ENCODE measurements at places on chromosomes 11 and 22.

GRCh38 chr11:117826832-117827231, 2.3 kb upstream of the FXYD2 start:
- no peaks in the 10 kb centered on the region for H3K27me3 ChIP-seq
- H3K36me3 ChIP-seq, result no peaks in the 10 kb centered on the region
- no peak for DNase-seq
- H3K27ac ChIP-seq, result no peak overlapping the region

DNA sequence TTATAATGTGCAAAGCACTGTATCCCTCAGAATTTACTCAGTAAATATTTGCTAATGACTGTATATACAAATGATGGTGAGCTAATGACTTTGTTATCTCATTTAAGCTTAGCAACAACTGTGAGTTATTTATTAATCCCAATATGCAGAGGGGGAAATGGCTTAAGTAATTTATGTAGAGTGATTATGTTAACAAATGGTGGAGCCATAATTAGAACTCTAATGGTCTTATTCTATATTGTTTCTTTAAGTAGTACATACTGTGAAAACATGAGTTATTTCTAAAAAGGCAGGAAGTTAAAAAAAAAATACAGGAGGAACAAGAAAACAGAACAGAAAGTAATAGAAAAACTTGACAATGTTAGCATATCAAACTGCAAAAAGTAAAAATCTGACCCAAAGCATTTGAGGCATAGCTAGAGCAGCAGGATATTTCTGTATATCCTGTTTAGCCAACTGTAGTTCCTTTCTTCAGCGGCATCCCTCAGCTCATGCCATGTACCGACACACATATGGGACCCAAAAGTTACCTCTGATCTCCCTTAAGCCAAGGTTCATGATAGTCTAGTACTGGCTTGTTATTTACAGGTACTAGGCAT, 94.2 kb downstream of the FCHSD2 start:
- H3K36me3 ChIP-seq, result no peaks in the 10 kb centered on the region
- H3K4me1 ChIP-seq, result peaks cover 13% of the 10 kb centered on the region
- peak overlapping the region; percentile 19 for H3K27ac ChIP-seq
- no peaks in the 10 kb centered on the region for H3K27me3 ChIP-seq
- peak overlapping the region; percentile 67 for H3K4me3 ChIP-seq

DNA sequence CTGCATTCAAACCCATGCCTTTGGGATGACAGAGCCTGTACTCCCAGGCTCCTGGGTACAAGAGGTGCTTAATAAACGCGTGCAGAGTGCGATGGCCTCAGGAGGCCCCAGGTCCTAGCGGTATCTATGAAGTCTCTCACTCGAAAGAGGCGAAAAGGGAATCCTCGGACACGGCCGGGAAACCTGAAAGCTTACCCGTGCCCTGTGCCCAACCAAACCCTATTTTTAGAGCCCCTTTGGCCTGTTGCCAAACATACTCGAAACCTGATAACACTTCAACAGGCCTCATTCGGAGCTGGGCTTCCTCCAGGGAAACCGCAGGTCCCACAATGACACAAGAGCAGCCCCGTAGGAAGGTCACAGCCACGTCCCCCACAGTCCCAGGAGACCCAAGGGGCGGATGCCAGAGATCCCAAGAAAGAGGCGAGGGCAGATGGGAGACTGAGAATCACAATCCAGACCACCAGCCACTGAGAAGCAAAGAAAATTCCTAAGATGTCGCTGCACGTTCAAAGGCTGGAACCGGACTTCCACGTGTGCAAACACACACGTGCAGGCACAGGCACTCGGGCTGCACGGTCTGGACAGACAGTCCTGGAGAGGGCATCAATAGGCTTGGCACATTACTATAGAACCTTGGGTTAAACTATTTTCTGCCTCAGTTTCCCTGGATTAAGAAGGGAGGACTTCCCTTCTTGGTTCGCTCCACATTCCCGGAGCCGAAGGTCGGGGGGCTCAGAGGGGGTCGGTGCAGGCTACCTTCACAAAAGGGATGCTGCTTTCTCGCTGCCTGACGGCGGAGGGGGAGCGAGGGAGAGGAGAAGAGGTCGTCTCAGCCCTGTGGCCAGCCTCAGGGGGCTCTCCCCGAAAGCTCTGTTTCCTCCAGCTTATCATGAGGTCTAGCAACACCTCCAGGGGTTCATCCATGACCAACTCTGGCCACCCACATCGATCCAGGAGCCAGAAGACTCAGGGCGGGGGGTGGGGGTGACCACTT, 8.2 kb downstream of the PDGFB start:
- H3K4me1 ChIP-seq, result peaks cover 60% of the 10 kb centered on the region
- peaks cover 16% of the 10 kb centered on the region for H3K27me3 ChIP-seq
- H3K36me3 ChIP-seq, result no peaks in the 10 kb centered on the region
- peak overlapping the region; percentile 85 for H3K4me3 ChIP-seq
- DNase-seq, result no peak

- no peaks in the 10 kb centered on the region for H3K36me3 ChIP-seq
- no peaks in the 10 kb centered on the region for H3K27me3 ChIP-seq
- no peak overlapping the region for H3K4me3 ChIP-seq
- no peak for DNase-seq
- peaks cover 25% of the 10 kb centered on the region for H3K4me1 ChIP-seq
These were observed 58.8 kb upstream of the RRAS2 start for GRCh38 chr11:14417617-14418374.

DNA sequence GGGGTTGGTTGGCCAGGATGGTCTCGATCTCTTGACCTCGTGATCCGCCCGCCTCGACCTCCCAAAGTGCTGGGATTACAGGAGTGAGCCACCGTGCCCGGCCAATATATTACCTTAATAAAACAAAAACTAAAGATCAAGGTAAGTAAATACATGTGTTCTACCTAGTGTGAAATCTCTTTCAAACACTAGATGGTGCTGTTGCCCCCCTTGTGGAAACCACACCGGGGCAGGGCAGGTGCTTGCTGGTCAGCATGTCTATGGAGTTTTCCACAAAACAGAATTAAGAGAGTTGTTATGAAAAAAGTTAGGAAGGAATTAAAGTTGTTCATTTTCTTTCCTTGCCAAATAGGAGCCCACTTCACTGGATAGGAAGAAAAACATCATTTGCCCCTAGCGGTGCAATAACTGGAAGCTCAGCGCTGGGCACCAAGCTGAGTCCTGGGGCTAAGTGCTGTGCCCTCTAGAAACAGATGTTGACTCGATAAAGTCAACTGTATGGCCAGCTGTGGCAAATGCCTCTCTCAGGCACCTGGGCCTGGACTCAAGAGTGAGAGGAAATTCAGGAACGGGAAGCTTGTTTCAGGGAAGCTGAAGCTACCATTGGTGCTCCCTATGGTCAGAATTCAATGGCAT, 6.3 kb upstream of the KCNJ5 start:
- H3K4me3 ChIP-seq, result no peak overlapping the region
- peak; percentile 23 for DNase-seq
- peaks cover 15% of the 10 kb centered on the region for H3K36me3 ChIP-seq
- H3K4me1 ChIP-seq, result peaks cover 8% of the 10 kb centered on the region
- H3K27ac ChIP-seq, result no peak overlapping the region
- peaks cover 87% of the 10 kb centered on the region for H3K27me3 ChIP-seq

DNA sequence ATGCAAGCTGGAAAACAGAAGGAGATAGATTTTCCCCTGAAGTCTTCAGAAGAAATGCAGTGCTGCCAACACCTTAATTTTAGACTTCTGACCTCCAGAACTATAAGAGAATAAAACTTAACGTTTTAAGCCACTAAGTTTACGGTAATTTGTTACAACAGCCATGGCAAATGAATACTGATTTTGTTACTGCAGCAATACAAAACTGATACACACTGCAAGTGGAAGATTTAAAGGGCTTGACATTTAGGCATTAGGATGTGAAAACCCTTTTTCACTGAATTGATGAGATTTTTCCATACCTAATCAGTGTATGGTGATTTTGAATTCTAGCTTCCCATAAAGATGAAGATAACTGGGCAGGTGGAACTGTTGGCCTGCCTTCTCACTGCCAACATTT, 22.1 kb upstream of the LMO2 start:
- H3K36me3 ChIP-seq, result no peaks in the 10 kb centered on the region
- no peaks in the 10 kb centered on the region for H3K4me1 ChIP-seq
- H3K27ac ChIP-seq, result no peak overlapping the region
- no peak for DNase-seq
- H3K27me3 ChIP-seq, result peaks cover 53% of the 10 kb centered on the region
- no peak overlapping the region for H3K4me3 ChIP-seq

DNA sequence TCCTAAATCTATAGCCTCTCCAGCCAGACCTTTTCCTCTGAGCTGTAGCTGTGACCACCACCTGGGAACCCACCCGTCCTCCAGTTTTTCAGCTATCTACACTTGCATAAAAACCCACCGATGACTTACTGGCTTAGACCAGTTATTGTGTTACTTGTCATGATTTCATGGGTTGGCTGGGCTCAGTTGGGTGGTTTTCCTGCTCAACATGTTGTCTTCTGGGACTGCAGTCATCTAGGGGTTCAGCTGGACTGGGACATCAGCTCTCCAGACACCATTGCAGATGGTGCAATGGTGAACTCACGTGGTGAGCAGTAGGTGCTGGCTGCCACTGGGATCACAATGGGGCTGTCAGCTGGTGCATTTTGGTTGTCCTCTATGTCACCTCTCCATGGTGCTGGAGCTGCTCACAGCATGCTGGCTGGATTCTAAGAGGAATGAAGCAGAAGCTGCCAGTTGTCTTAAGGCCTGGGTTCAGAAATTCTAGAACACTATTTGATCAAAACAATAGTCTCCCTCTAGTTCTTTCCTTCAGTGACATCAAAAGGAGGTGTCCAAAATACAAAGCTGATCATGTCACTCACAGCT, 1.3 kb upstream of the SYT13 start:
- DNase-seq, result no peak
- no peak overlapping the region for H3K27ac ChIP-seq
- H3K27me3 ChIP-seq, result peaks cover 80% of the 10 kb centered on the region
- peaks cover 6% of the 10 kb centered on the region for H3K4me1 ChIP-seq
- H3K36me3 ChIP-seq, result peaks cover 3% of the 10 kb centered on the region

- no peak overlapping the region for H3K27ac ChIP-seq
- H3K36me3 ChIP-seq, result peaks cover 3% of the 10 kb centered on the region
- H3K4me1 ChIP-seq, result no peaks in the 10 kb centered on the region
- H3K27me3 ChIP-seq, result peaks cover 76% of the 10 kb centered on the region
These were observed 944 bp upstream of the SCGB1D2 start for GRCh38 chr11:62241095-62241494.

DNA sequence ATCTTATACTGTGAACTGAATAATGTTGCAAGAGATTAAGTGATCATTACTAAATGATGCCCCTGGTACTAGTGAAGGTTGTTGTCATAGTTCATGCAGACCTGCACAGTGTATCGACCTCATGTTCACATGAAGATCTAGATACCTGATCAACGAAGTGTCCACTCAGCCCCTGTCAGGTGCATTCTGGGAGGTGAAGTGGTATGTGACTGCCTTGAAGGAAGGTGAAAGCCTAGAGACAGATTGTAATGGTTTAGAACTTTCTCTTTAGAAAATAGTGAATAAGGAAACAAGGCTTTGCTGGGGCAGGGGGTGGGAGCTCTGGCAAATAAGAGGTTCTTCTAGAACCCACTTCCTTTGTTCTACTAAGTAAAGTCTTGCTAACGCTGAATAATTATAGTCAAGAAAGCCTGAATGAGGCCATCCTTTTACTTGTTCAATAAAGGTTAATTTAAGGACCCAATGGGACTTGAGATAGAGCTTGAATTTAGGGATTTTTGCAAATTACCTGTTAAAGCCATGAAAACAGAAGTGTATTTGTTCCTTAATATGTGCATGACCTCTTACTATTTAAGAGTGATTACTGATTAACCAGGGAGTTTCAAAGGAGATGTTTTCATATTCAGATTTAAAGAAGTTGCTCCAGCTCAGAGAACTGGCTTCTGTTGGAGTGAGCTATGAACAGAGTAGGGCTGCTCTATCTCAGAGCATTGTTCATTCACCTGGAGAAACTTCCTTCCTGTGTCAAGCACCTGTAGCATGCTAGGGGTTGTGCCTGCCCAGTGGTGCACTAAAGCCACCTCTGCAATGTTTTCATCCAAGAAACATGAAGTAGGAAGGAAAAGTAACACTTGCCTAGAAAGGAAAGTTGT, 45.3 kb downstream of the C22orf31 start:
- H3K4me3 ChIP-seq, result no peak overlapping the region
- DNase-seq, result no peak
- H3K4me1 ChIP-seq, result peaks cover 4% of the 10 kb centered on the region
- peaks cover 15% of the 10 kb centered on the region for H3K27me3 ChIP-seq
- no peak overlapping the region for H3K27ac ChIP-seq

- no peak overlapping the region for H3K27ac ChIP-seq
- no peaks in the 10 kb centered on the region for H3K36me3 ChIP-seq
- H3K4me1 ChIP-seq, result peaks cover 1% of the 10 kb centered on the region
- no peaks in the 10 kb centered on the region for H3K27me3 ChIP-seq
- no peak for DNase-seq
- H3K4me3 ChIP-seq, result no peak overlapping the region
These were observed 39.9 kb upstream of the SMIM38 start for GRCh38 chr11:69115586-69116560.

DNA sequence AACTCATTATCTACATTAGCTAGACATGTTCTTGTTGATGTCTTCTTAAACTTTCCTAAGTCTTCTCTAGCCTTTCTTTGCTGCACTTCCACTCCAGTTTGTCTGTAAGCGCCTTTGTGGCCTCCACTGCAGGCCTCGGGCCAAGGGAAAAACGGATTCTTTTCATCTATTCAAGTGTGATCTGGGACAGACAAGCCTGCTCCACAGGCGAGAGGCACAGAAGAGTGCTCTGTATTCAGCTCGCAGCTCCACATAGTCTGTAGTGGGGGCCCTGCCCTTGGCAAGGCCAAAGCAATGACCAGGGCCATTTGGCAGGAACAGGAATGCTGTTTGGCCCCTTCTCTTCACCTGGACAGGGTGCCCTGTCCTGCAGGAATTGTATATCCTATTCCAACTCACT, 84.1 kb upstream of the BARX2 start:
- DNase-seq, result no peak
- H3K27me3 ChIP-seq, result peaks cover 71% of the 10 kb centered on the region
- H3K4me1 ChIP-seq, result no peaks in the 10 kb centered on the region
- H3K27ac ChIP-seq, result no peak overlapping the region
